ELR (cell line): ENCODE measurements at places on chromosomes 11 and 22.

- peak; percentile 7 for DNase-seq
Observed at GRCh38 chr11:128904656-128905344, 13.6 kb downstream of the KCNJ5 start.

DNA sequence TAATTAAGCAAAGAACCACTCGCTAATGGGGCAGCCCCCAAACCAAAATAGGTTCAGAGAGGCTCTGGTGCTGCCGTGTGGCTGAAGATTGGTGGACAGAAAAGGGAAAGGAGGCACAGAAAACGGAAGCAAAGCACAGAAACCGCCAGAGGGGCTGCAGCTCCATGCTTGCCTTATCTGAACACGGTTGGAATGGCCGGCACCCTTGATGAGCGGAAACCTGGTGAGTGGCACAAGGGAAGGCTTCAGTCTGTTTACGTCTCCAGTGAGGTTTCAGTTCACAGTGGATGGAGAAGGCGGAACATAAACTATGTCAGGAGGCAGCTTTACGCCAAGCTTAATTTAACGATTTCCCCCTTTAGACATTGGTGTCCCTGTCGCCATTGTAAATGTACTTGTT is 5.2 kb upstream of the PRR33 start:
- DNase-seq, result no peak

DNA sequence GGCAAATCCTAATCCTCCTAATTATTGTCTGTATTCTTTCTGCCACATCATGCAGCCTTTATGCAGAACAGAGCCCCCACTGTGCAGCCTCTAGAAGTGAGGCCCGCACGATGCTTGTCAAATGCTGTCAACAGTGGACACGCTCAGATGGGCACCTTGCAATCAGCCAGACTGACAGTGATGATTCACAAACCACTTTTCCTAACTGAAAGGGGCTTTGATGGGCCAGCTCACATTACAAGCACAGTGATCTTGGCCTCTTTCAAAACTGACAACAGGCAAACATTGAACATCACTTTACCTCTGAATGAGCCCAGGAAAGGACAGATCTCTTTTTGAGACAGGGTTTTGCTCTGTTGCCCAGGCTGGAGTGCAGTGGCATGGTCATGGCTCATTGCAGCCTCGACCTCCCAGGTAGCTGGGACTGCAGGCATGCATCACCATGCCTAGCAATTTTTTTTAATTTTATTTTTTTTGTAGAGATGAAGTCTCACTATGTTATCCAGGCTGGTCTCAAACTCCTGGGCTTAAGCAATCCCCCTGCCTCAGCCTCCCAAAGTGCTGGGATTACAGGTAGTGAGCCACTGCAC is 18.0 kb upstream of the E2F8 start:
- DNase-seq, result no peak

DNA sequence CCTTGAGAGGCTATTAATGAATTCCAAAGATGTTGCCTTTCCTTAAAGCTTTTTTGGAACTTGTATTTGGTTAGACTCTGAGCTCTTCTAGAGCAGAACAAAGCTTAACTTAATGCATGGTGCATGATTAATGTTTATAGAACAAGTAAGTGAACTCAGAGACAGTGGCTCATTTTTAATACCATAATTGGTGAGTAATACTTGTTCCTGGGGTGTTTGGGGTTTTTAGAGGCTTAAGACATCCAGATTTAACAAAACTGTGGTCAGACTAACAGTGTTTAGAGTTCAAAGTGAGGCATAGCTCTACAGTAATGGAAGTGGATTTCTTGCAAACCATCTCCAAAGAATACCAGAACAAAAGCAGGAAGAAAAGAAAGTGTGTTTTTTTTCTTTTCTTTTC is 73.7 kb upstream of the CTSC start:
- peak; percentile 72 for DNase-seq

DNA sequence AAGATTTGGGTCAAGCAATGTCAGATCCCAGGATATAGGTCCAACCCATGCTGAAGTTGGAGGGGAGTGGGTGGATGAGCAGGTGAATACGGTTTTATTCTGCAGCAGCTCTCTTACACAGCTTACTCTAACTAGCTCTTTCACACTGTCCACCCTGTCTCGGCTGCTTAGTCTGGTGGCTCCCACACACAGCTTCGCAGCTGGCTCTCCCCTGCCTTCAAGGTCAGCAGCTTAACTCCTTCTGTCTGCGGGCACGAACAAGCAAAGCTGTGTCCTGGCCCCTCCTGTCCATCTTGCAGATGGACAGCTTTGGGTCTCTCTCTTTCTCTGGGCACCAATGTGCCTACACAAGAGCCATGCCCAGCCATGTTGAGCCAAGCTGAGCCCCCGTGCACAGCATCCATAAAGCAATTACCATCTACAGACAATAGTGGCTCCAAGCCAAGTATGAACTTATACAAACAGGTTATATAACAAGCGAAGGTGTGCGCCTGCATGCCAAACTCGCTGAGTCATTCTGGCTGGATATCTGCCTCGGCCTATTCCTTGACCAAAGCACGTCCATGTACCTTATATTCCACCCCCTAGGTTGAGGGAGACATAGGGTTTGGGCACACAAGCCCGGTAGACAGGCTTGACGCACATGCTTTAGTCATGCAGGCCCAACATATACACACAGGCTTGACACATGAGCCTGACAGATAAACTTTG is 1307.8 kb upstream of the RAG2 start:
- no peak for DNase-seq

DNA sequence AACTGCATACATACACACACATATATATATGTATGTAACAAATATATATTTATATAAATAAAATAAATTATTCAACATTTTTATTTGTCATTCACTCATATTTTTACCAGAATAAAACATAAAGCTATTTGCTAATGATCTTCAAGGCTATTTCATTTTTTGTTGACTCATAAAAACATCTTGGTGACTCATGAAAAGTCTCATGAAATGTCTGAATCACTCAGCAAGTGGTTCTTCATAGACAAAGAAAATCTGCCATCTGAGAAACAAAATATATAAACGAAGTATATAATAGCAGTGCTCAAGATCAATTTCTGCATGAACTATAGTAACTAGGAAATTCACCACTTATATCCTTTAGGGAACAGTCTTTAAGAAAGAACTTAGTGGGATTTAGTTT is 764.8 kb upstream of the FAT3 start:
- DNase-seq, result peak; percentile 0

- DNase-seq, result peak; percentile 50
Observed at GRCh38 chr22:27045103-27045947, 387.9 kb downstream of the MIAT start.

DNA sequence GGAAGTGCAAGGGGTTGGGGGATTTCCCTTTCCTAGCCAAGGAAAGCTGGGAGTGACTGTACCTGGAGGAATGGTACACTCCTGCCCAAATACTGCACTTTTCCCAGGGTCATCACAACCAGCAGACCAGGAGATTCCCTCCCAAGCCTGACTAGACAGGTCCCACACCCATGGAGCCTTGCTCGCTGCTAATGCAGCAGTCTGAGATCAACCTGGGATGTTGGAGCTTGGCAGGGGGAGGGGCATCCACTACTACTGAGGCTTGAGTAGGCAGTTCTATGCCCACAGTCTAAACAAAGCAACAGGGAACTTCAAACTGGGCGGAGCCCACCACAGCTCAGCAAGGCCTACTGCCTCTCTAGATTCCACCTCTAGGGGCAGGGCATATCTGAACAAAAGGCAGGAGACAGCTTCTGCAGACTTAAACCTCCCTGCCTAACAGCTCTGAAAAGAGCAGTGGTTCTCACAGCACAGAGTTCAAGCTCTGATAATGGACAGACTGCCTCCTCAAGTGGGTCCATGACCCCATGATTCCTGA is 58.5 kb downstream of the SLC22A9 start:
- no peak for DNase-seq

DNA sequence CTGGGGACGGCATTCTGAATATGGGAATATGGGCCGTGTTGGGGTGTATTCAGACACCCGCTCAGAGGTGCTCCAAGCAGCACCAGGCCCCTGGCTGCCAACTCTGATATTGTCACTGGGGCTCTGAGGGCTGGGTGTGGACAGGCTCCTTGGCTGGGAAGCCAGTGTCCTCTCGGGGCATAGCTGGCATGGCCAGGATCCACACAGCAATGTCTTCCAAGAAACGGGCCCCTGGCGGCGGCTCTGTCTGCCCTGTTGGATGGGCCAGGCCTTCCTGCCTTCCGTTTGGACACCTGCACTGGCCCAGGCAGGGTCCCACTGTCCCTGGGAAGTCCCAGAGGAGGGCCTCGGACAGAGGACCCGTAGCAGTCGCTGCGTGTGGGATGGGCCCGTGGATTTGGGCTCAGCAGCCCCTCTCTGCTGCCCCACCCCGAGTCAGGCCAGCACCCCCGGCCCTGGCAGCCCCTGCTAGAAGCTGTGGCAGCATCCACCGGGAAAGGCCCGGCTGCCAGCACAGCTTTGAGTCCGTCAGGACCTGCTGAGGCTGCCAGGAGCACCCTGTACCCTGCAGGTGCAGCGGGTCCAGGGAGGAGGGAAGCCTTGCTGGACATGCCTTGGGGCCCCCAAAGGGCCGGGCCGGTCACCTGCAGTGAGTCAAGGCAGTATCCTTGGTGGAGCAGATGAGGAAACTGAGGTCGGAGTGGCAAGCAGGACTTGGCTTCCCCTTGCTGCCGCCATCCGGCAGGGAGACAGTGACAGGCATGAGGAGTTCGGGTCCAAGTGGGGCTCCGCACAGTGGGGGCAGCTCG is 4.1 kb downstream of the PANX2 start:
- DNase-seq, result no peak

DNA sequence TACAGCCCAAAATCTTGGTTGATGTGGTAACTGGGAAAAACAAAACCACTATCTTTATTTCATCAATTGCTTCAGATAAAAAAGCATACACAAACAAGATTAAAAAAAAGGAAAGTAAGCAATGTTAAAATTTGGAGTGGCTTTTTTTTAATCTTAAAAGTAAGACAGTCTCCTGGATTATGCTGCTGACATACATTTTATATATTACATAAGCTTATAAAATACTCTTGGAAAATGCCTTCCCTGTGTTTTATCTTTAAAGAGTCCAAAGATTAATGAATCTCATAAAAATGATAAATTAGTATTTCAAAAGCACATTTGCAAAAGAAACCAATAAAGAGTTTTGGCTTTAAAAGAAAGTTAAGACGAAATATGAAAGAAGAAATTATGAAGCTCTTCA is 132.7 kb downstream of the DLG2 start:
- DNase-seq, result no peak

DNA sequence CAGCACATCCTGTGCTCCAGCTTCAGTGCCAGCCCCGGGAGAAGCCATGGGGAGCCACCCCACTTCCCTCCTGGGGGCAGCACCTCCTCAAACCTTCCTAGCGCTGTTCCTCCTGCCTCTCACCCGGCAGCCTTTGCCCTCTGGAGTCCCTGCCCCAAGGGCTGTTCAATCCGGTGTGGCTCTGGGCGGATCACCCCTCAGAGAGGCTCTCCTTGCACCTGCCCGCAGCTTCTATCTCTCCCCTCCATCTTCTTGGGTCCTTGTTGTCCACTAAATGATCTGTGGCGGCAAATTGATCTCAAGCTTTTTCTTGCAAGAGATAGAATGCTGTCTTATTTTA is 18.1 kb upstream of the CDKN1C start:
- no peak for DNase-seq

DNA sequence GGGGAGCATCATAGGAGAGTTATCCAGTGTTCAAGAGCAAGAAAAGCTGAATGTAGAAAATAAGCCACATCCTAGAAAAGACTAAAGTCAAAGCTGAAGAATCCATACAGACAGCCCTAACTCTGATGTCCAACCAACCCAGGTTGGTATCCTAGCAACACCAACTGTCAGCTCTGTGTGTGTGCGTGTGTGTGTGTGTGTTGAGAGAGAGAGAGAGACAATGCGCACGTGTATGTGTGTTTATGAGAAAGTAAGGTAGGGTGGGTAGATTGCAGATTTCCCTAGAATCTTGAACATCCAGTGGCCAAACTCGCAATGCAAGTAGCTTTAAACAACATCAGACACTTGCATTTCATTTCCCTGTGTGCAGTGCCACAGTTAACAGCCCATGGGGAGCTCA is 274.9 kb downstream of the FAM181B start:
- DNase-seq, result no peak

GRCh38 chr11:65357856-65358356 is 3.4 kb downstream of the TIGD3 start:
- no peak for DNase-seq

DNA sequence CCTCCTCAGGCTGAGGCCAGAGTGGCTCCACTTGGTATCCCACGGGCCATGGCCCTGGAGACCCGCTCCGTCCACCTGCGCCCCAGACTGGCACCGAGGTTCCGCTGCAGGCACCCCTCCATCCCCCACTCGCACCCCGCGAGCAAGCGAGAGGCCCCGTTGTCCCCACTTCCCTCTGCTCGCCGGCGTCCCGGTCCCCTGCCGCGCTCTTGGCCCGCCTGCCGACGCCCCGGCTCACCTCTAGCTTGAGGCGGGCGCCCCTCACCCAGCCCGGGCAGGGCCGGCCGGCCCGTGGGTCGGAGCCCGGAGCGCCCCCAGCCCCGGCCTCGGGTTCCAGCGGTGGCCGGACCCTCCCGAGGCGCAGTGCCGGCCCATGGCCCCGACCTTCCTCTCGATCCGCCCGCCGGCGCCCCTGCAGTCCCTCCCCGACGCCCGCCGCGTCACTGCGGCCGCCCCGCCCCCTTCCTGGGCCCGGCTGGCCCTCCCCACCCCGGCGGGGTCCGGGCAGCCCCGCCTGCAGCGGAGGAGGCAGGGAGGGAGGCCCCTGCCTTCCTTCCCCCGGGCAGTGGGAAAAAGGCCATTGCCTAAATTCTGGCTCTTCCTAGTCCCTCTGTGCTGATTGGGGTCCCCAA is at the start of gene PITPNM1:
Gene PITPNM1 (minus strand): TSS at position 414 of the 632 bp plus-strand sequence. CDS start 1,183 bp downstream, outside the sequence.
- peak; percentile 64 for DNase-seq

- no peak for DNase-seq
Observed at GRCh38 chr22:43292630-43293018, 50.5 kb downstream of the SCUBE1 start.

DNA sequence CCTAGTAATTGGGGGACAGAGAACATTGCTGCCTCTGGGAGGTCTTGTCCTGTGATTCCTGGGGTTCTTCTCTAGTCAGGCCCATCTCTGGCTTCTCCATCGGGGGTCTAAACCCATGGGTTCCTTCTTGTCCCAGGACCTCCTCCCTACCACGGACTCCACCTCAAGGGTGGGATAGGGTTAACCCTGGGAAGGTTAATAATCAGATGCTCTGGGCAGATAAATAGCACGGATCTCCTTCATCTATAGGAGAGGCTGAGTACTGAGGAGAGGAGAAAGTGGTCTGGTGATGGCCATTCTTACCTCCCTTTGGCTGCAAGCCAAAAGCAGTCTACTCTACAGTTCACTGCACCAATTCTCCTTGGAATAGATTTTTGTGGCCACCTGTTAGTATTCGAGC is 10.5 kb downstream of the HEPHL1 start:
- no peak for DNase-seq

GRCh38 chr11:11419747-11420146 is 66.7 kb upstream of the CSNK2A3 start:
- DNase-seq, result no peak

GRCh38 chr11:114153224-114153623 is 93.7 kb downstream of the ZBTB16 start:
- no peak for DNase-seq

GRCh38 chr11:84430661-84431060 is 1144.5 kb upstream of the CCDC90B start:
- no peak for DNase-seq
